ENCODE measurements at places on chromosomes 12 and 14.

DNA sequence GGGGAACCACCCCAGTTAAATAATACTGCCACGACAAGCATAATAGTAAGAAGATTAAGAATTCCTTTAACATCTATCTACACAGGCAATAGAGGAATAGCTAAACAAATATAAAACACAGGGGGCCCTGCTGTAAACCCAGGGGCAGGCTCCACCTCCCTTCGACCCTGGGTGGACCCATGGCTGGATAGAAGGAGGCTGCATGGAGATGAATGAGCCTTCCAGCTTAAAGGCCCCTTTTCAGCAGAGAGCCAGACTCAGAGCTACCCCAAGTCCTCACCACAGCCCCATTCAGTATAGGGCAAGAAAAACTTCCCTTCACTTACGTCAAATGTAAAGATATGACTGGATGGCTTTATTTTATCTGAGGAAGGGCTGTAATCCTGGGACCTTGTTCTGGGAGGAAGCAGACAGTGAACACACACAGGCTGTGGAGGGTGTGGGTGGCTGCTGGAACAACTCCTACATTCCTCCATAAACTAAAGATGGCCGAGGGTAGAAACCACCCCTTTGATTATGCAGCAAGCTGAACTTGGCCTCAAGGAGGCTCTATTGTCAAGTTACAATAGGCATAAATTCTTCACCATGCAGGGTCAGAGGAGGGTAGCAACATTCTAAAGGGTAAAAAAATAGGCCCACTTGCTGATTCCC, 30.4 kb downstream of the NUAK1 start:
- DNase-seq: no peak

- no peak for DNase-seq
Measured at GRCh38 chr14:24145690-24146452, 539 bp downstream of the PSME2 start.

DNA sequence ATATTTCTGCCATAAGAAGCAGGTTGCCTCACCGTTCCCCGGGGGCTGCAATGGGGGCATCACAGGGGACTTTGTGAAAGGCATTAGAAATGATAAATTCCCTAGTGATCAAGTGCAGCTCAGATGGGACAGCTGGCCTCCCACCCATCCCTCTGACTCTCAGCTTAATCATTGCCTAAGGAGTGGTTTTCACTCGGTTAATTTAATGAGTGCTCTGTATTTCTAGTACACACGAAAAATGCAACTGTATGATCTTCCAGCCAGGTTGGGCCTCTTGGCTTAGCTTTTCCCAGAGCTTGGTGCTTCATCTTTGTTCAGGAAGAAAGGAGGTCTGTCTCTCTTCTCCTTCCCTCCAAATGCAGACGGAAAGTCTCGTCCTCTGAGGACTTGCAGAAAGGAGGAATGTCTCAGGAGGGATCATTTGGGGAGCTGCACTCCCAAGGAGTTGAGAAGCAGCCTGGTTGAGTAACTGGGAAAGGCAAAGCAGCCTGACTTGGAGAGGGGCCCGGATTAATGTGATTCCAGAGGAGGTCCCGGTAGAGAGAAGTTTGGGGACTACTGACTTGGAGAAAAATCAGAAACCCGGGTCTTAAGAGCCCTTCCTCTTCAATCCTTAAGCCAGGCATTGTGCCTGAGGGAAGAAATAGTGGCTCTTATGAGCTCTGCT, 7.2 kb downstream of the CD9 start:
- DNase-seq: no peak

DNA sequence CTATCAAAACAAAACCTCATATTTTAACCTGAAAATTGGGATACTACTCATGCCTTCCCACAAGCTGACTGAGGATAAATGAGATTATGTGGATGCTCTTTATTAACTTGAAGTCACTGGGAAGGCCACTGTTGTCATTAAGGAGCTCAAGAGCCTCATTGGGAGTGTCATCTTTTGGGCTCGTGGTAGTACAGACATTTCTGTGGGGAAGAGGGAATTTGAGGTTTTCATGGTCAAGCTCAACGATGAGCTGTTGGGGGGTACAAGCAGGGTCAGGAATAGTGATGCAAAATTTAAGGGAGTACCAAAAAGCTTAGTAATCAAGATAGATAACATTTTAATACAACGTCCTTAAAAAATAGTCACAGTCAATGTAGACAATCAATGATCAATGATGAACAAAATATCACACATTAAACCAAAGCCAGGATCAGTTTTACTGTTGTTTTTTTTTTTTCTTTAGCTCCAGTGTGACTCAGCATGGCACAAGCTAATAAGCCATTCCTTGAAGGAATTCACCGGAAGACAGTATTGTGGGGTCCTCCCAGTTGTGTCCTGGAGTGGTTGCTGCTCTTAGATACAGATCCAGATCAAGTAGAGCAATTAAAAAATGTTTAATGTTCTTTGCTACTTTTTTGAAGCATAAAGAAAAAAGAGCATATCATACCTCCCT, 130.9 kb downstream of the C12orf75 start:
- no peak for DNase-seq

GRCh38 chr12:124603100-124603541, 35.7 kb upstream of the NCOR2 start:
- DNase-seq: no peak

DNA sequence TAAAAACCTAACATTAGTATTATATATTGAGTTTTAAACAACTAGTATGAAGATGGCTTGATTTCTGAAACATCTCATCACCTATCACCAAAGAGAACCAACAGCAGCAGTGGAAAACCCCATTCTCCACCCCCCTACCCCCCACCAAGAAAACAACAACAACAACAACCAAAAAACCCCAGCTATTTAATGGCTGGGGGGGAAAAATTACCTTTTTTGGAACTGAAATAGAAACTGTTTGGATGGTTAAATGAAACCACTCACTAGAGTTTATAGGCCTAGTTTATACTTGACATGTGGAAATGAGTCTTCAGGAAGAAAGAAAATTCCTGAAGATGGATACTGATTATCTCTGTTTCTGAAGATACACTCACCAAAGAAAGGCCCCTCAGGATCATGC, 30.3 kb downstream of the PPP2R5E start:
- no peak for DNase-seq

- DNase-seq: no peak
Measured at GRCh38 chr12:112813836-112814235, 22.3 kb downstream of the RPH3A start.

- DNase-seq: no peak
Measured at GRCh38 chr14:74875941-74876913, at the start of gene PROX2. Gene PROX2 (minus strand): TSS chr14:74876145. CDS start chr14:74863834, 12,311 bp downstream.

GRCh38 chr12:104094284-104094683, 30.0 kb downstream of the HCFC2 start:
- DNase-seq: no peak

GRCh38 chr14:71371711-71372396, 464.6 kb downstream of the PCNX1 start:
- DNase-seq: no peak

- DNase-seq: no peak
Measured at GRCh38 chr12:119020406-119021360, 39.3 kb downstream of the SRRM4 start.

GRCh38 chr12:21774358-21775132, at the start of gene KCNJ8:
Gene KCNJ8 (minus strand): TSS chr12:21774706. CDS start chr12:21773616, 1,090 bp downstream.
- peak; percentile 89 for DNase-seq

DNA sequence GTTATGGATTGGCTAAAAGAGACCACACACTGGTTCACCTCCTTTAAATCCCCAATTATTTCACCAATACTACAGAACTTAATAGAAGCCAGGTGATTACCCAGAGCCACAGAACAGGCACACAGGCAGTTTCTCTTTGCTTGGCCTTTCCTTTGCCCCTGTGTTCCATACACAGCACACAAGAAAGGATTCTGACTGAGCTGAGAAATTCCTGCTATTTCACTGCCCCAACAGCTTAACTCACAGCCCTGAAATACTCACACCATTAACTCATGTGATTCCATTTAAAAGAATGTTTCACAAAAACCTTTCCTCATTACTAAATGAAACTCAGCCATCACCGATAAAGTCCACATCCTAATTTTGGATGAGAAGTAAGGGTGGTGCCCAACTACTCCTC, 133.6 kb downstream of the MED13L start:
- no peak for DNase-seq

DNA sequence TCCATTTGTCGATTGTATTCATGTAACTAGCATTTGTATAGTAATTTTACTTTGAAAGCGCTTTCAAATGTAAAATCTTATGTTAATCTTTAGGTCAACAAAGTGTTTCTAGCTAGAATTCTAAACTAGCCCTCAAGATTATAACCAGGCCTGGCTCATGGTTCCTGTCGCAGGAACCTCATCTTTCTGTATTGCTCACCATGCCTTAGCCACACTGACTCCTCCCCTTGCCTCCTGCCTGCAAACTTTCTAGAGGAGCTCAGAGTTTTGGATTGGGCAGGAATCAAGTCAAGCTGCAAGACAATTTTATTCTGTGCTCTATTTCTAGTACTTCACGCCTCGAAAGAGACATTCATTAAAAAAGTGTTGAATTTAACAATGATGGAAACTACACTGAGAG, 99.8 kb downstream of the TGFB3 start:
- no peak for DNase-seq

DNA sequence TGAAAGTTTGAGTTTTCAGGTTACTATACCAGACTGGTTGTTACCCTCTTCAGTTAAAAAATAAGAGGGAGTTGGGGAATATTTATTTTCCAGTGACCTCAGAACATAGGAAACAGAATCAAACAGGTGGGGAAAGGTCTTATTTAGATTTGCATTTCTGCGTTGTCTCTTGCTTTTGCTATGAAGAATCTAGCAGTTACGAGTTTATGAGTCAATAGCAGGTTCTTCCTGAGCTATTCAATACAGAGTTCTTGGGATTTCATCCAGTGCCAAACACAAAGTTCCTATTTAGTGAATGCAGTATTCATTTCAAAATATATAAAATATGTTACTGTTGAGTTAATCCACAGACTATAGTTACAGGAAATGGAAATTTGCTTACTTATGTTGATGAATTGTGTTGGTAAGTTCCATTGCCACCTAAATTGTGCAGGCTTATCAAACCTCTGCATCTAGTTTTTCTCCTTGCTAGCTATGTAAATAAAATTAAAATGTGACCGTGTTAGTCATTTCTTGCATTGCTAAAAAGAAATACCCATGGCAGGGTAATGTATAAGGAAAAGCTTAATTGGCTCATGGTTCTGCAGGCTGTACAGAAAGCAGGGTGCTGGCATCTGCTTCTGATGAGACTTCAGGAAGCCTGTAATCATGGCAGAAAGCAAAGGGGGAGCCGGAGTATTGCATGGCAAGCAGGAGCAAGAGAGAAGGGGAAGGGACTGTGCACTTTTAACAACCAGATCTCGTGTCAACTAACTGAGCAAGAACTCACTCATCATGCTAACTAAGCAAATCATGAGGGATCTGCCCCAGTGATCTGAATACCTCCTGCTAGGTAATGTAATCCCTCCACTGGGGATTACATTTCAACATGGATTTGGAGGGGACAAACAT, 110.2 kb downstream of the KTN1 start:
- DNase-seq: no peak

DNA sequence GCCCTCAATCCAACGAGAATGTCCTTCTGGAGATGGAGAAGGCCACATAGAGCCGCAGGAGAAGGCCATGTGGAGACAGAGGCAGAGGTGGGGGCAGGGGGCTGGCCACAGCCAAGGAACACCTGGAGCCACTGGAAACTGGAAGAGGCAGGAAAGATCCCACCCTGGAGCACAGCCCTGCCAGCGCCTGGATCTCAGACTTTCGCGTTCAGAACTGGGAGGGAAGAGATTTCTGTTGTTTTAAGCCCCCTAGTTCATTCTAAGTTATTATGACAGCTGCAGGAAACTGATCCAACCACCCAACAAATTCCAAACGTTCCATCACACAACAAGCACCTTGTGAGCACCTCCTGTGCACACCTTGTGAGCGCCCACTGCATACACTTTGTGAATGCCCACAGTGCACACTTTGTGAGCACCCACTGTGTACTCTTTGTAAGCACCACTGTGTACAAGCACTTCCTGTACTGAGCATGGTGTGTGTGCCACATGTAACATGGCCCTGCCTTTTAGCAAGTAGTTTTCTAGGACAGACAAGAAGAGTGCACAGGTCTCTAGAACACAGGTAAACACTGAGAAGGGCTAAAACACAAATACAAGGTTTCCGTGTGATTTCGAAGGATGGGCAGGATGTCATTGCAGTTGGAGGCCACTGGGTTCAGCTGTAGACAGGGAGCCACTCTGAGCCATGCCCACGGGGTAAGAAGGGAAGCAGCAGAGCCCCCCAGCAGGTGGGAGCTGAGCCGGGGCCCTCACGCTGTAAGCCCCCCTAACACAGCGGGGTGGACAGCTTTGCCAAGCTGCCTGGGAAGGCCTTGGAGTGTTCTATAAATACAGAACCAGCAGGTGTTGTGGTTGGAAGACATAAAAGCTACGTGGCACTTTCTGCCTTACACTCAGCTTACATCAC, 15.4 kb downstream of the RIMBP2 start:
- DNase-seq: no peak

DNA sequence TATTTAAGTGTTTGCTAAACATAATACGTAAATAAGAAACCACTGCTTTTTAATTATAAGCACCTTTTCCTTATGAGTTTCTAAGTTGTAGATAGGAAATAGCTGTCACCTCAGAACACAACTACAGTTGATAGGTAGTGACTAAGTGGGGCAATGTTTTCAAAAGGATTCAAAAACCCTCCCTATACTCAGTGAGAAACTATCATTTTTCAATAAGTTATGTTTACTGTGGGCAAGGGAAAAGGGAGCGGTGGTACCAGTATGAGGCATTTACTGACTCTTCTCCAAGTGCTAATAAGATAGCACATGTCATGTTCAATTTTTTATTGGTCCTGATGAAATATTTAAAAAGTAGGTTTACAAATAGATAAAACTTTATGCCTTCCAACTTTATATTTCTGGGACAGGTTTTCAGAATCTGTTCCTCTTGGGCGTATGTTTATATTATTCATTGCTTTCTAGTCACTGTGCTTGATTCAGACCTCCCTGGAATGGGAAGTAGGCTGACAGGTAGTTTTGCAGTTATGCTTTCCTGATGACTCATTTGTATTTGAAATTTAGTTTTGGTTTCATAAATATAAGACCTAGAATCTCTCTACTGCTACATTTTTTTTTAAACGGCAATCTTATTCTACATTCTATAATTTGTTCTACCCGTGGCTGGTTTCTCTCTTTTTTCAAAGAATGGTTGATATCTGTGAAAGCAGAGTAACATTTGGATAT, 153.1 kb downstream of the TMEM117 start:
- no peak for DNase-seq

- DNase-seq: no peak
Measured at GRCh38 chr12:75922944-75923642, 108.5 kb downstream of the PHLDA1 start.

DNA sequence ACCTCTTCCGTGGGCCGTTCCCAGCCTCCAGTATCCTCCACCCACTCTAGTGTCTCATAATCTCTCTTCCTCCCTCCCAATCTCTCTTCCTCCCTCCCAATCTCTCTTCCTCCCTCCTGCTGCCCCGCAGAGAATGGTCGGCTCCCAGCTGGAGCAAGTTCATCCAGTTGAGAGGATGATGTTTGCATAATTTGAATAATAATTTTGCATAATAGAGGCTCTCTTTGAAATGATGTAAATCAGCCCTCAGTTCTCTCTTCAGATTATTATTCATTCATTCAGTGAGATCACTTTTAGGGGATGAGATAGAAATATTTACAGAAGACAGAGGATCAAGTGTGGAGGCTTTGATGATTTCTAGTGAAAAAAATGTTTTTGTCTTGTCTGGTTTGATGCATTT, 125.0 kb downstream of the PTPN11 start:
- no peak for DNase-seq

GRCh38 chr12:42125388-42125767, 19.3 kb downstream of the GXYLT1 start:
- no peak for DNase-seq
